NCI-H69 (cell line): ENCODE measurements at places on chromosomes 6 and 20.

DNA sequence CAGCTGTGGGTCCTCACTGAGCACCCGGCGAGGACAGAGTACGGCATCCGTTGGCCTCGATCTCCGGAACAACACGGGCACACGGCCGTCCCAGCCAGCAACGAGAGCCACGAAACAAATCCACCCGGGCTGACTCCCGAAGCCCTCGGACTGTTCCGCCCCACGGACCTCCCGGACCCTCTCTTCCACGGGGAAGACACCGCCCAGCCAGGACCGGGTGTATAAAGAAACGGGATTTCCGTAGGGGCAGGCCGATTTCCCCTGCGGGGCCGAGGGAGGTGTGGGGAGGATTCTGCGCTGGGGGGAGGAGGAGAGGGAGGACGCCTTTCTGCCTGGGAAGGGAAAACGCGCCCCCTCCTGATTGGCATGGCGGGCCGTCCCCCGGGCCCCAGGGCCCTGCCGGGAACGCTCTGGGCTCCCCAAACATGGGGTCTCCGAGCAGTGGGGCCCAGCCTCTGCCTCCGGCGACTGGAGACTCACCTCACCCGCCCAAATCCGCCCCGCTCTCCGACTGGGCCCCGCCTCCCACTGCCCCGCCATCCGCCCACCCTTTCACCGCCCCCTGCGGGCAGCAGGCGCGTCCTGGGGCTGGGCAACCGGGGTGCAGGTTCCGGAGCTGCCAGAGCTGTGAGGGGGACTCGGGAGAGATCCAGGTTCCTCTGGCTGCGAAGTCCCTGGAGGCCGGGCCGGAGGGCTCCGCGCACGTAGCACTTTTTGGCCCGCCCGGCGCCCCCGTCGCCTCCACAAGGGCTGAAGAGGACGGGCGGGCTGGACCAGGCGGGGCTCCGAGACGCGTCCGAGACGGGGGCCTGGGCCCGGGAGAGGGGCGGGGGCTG is 679 bp upstream of the PPDPF start:
- DNase-seq: peak; percentile 68

- DNase-seq: no peak
Observed at GRCh38 chr6:142721215-142721920, 223.6 kb downstream of the HIVEP2 start.

- DNase-seq: no peak
Observed at GRCh38 chr6:8276148-8276547, 159.2 kb downstream of the SLC35B3 start.

DNA sequence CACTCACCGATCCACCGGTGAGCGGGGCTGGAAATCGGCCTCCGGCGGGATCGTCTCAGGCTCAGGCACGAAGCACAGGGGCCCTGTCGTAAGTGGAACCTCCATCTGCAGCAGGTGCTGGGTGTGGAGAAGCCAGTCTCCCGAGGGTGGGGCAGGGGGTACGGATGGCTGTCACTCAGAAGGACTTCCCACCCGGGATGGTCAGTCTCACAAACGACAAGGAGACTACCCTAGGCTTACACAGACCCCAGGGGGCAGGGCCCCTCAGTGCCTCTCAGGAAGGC is 27.8 kb downstream of the YTHDF1 start:
- no peak for DNase-seq
